ENCODE measurements at places on chromosomes 7 and 10.

DNA sequence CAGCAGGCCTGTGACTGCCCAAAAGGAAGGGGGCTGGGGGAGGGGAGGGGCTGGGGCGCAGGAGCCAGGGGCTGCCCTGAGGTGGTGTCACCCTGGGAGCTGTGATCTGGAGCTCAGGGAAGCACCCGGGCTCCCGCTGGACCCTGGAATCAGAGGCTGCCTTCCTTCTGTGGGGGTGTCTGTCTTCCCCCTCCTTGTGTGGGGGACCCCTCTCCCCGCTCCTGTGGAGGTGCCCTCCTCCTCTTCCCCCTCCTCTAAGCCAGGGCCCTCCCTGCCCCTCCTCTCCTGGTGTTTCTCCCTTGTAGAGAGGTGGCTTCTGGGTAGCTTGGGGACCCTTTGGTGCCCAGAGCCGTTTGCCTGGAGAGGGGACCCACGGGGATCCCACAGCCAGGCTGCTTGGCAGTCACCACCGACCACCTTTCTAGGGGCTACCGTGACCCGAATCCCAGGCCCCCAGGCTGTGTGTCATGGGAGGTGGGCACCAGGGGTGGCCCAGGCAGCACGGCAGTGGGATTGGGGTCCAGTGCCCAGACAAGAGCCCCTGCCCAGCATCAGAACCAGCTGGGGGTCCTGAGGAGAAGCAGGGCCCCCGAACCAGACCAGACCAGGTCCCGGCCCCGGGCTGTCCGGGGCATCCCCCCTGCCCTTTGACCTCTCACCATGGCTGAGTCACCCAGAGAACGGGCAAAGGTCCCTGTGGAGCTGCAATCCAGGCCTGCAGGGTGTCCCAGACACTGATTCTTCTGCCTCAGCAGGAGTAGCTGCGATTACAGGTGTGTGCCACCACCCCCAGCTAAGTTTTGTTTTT is 741 bp downstream of the PRAP1 start:
- DNase-seq = no peak

DNA sequence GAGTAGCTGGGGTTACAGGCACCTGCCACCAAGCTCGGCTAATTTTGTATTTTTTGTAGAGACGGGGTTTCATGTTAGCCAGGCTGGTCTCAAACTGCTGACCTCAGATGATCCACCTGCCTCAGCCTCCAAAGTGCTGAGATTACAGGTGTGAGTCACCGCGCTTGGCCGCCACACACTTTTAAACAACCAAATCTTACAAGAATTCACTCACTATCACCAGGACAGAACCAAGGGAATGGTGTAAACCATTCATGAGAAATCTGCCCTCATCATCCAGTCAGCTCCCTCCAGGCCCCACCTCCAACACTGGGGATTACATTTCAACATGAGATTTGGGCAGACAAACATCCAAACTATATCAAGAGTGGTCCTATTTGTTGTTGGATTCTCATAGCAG is 43.6 kb downstream of the MGAM start:
- DNase-seq = no peak

DNA sequence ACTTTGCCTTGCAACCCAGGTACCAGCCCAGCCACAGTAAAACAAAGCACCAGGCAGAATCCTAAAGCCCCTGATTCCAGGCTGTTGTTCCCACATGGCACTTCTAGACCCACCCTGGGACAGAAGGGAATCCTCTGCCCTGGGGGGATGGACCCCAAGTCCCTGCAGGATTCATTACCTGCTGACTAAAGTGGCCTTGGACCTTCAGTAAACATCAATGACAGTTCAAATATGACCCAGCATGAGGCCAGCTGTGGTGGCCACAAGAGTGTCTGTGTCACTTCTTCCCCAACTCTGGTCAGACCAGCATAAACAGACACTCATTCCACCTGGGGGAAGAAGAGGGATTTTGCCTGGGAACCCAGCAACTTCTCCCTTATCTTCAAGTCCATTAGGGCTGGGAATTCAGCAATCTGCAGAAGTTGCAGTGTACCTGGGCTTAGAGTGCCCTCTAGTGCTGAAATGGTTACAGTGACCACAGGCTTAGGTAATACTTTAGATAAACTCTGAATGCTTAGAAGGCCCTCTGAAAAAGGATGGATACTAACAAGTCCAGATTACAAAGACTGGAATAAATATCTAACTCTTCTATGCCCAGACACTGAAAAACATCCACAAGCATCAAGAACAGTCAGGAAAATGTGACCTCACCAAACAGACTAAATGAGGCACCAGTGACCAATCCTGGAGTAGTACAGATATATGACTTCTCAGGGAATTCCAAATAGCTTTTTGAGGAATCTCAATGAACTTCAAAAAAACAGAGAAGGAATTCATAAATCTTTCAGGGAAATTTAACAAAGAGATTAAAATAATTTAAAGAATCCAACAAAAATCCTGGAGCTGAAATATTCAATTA is 108.5 kb upstream of the TMEM168 start:
- DNase-seq = no peak

GRCh38 chr10:123778719-123779517 is 112.7 kb downstream of the CPXM2 start:
- no peak for DNase-seq

- DNase-seq = no peak
These were observed 190.5 kb downstream of the HECW1 start for GRCh38 chr7:43302773-43303460.

DNA sequence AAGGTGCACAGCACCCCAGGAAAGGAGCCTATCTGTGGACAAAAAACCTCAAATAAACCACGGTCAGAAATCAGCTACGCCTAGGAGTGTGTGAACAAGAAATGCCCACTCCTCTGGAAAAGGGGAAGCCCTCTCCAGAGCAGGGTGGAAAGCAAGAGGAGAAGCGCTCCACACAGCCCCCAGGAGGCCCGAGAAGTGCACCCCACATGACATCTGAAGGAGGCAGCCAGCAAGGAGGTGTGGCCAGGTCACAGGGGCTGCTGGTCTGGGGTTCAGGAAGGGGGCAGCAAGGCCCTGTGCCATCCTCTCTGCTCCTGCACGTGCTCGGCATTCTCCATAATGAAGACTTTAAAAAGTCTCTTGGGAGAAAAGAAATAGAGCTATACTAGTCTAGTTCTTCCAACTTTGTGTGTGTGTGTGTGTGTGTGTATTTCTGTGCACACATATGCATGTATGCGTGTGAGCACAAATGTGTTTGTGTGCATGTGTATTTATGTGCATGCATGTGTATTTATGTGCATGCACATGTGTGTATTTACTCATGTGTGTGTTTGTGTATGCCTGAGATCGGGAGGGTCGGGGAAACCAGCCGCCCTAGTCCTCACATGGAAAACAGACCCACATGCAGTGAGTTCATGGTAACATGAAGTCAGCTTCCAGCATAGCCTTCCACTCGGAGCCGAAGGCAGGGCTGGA is 76.5 kb downstream of the TNS3 start:
- no peak for DNase-seq

DNA sequence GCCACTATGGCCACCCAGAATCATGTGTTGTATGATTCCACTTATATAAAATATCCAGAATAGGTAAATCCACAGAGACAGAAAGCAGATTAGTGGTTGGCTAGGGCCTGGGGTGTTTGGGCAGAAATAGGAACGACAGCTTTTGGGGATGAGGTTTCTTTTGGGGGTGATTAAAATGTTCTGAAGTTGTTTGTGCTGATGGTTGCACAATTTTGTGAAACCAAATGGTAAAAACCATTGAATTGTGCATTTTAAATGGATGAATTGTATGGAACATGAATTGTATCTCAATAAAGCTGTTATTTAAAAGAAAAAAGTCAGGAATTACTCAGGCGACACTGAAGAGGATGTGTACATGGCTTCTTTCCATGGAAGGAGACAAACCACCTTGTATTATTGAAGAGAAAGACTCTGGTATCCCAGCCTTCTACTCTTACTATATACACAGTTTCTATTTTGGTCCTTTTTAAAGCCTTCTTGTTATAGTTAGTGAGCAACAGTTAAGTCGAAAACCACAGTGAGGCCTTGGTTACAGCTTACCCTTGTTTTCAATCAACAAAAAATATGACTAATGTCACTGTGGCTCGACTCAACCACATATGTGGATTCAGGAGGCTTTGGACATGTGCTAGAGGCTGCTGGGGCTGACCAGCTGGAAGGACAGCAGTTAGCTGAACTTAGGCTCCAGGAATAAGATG is 57.1 kb upstream of the KMT2E start:
- DNase-seq = no peak

DNA sequence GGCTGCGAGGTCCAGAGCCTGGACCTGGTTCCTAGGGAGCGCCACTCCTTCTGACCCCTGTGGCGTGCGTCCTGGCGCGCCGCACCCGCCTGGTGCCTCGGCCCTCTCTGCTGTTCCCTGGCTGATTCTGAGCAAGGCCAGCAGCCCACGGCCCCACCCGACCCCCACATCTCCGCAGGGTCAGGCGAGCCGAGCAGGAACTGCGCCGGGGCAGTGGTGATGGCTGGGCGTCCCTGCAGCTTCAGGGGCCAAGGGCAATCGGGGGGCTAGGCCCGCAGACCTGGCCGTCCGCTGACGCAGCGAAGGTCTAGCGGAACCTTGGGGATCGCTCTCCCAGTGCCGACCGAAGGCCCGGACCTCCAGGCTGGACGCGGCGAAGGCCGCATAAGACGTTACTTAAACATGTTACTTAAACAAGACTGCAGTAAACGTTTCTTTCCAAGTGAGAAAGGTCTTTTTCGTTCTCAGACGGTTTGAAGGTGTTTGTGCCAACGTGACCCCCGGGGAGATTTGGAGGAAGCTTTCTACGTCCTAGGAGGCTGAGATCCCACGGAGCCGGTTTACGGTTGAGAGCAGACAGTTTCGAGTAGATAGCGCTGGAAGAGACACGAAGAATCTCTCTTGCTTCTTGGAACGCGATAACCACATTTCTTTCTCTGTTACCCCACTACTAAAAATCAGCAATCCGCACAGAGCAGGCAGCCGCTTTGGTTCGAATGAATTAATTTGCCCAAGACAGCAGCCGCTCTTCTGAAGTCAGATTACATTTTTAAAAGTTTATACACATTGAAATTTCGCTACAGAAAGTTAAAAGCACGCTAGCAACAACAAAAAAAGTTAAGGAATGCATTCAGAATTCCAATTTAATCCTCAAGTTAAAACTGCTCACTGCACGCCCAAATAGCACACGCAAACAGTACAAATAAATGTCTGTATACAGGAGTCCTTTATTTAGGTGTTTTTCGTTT is 4.9 kb upstream of the NKX2-3 start:
- no peak for DNase-seq

DNA sequence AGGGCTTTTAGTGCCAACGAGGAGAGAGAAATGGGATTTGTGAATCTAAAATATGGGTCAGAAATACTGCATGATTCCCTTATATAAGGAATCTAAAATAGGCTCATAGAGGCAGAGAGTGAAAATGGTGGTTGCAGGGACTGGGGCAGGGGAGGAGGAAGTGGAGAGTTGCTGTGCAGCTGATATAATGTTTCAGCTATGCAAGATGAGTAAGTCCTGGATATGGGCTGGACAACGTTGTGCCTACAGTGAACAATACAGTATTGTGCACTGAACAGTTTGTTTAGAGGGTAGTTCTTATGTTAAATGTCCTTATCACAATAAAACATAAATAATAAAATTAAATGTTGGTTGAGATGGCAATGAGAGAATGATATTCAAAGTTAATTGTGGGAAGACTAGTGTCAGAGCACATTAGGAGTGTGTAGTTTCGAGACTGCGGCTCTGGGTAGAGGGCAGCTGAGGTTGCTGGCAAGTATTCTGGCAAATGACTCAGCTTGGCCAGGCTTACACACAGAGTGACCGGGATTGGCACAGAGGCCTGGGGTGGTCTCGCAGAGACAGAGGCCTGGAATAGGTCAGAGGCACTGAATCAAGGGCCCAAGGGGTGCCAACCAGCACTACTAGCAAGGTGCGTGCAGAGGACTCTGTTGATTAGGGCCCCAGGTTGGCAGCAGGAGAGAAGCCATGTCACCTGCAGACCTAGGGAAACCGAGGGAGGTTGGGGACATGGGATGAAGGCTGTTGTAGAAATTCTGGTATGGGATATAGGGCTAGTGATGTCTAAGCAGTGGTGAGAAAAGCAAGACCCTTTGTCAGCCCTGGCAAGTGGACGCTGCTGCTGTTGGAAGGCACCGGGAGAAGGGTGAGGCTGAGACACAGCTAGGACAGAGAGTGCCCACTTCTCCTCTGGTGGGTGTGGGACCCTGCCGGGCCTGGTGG is 2.8 kb upstream of the DEPP1 start:
- no peak for DNase-seq

DNA sequence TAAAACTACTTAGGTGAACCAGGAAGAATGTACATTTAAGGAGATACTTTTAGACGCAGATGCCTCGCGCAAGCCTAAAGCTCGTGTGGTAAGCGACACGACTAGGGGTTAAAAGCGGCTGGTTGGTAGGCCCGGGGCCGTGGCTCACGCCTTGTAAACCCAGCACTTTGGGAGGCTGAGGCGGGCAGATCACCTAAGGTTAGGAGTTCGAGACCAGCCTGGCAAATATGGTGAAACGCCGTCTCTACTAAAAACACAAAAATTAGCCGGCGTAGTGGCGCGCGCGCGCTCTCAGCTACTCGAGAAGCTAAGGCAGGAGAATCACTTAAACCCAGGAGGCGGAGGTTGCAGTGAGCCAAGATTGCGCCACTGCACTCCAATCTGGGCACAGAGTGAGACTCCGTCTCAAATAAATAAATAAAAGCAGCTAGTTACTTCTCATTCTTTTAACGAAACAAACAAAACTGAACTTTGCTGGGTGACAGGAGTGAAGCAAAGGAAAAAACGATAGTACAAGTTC is 879 bp downstream of the NUDT5 start:
- no peak for DNase-seq

- DNase-seq = no peak
These were observed 164.0 kb downstream of the SLC25A13 start for GRCh38 chr7:96157856-96158255.

DNA sequence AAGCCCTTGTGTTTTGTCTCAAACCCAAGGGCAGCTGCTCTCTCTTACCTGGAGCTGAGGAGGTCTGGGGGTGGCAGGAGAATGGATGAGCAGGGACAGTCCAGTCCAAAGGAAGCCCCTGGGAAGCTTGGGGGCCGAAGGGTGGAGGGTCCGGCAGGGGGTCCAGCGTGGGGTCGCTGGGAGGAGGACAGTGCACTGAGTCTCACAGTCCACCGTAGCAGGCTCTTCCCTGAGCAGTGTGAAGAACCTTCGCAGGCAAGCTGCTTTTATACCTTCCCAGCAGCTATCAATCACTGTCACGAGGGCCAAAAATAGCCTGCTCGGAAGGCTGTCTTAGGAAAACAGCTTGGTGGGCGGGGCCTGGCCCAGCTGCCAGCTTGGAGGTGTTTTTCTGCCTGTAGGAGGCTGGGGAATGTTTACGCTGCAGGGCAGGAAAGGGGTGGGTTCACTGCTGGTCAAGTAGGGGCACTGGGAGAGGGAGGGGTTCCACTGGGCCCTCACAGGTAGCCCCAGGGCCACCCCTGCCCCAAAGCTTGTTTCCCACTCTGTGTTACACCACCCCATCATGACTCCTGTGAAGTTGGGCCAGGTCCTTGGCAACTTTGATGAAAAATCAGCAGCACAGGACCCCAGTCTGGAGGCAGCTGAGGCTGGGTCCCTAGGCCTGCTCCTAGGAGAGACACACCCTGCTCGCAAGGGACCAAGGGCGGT is at the start of gene DEPP1:
TSS of gene DEPP1 (minus strand) at position 240 of the 711 bp plus-strand sequence. CDS start 779 bp downstream, outside the sequence.
- DNase-seq = no peak

- no peak for DNase-seq
These were observed 62.6 kb downstream of the EBF3 start for GRCh38 chr10:129901389-129902006.

GRCh38 chr7:149624006-149624405 is 126.4 kb upstream of the ZNF746 start:
- DNase-seq = no peak

GRCh38 chr10:120949609-120950031 is 98.5 kb downstream of the WDR11 start:
- DNase-seq = no peak

GRCh38 chr10:65838811-65839210 is 1087.0 kb upstream of the LRRTM3 start:
- no peak for DNase-seq
